Stimulated activated CD8-positive, alpha-beta memory T cell treated with anti-CD3 and anti-CD28 coated beads, Interleukin-12 subunit alpha, Interleukin-12 subunit beta, amount 100 ng/mL, for 1 hour (primary cell): ENCODE measurements at places on chromosomes 6 and 20.

- DNase-seq = no peak
Measured at GRCh38 chr6:88785478-88785877, 177.9 kb downstream of the RNGTT start.

DNA sequence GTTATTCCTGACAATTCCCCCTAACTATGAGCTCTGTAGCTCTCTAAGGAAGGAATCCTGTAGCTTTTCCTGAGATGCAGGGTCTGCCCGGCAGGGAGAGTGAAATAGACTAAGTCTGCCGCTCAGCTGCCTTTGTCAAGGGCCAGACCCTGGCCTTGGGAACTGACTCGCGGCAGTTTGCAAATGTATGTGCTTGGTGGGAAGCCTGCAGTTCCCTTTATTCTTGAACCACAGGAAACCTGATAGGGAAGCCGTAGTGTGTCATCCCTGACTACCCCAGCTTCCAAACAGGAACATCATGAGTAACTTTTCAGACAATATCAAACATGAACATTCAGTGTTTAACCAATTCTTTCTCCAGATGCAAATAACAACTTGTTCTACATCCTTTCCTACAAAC lies 78.7 kb upstream of the IFNGR1 start:
- no peak for DNase-seq

DNA sequence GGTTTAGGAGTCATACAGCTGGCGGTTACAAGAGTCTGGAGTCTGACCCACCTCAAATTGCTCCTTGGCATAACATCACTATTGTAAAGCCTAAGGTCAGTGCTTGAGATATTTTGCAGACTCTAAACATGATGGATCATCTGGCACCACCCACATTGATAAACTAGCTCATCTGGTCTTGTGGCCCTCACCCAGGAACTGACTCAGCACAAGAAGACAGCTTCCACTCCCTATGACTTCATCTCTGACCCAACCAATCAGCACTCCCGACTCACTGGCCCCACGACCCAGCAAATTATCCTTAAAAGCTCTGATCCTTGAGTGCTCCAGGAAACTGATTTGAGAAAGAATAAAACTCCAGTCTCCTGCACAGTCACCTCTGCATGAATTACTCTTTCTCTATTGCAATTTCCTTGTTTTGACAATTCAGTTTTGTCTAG lies 115.9 kb downstream of the CD24 start:
- no peak for DNase-seq

DNA sequence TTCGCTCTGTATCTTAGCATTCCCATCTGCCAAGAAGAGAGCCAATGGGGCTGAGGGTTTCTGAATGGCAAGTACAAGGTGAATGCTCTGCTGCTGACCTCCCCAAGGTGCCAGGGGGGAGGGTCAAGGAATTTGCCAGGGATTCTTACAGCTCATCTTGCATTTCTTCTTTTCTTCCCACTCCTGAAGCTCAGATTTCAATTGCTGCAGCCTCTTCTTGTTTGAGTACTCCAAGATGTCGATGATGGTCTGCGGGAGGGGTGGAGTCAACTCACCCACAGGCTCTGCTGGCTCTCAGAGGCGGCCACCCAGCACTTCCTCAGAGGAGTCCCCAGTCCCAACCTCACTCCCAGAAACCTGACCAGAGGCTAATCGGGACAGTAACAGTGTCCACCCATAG lies 12.4 kb downstream of the C20orf96 start:
- DNase-seq = no peak

- no peak for DNase-seq
Measured at GRCh38 chr6:13718123-13718458, 6.5 kb upstream of the RANBP9 start.

DNA sequence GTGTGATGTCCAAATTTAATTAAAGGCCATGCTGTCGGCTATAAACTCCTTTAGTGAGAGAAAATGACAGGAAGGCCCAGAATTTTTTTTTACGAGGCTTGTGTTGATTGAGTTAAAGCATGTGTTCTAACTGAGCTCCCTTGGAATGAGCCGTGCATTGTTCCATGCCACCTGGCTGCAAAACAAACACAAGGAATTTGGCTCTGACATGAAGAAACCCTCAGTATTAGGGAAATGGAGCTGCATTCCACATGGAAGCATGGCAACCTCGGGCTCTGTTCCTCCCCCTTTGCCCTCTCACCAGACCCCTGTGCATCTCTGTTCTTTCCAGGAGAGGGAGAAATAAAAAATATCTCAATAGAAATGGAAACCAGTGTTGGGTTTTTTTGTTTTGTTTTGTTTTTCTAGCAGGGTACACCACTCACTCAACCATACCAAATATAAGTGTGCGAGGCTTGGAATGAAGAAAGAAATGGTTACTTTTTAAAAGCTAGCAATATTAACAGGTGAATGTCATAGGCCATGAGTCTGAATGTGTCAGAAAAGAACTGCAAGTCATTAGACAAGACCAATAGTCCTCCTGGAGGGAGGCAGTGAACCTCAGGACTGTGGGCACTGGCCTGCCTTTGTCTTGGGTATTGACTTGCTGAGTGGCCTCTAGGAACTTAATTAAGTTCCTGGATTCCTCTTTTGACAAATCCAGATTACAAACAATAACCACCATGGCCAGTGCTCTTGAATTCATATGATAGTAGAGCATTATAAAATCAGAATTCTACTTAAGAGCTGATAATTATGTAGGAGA lies 935.1 kb downstream of the KIF16B start:
- no peak for DNase-seq

DNA sequence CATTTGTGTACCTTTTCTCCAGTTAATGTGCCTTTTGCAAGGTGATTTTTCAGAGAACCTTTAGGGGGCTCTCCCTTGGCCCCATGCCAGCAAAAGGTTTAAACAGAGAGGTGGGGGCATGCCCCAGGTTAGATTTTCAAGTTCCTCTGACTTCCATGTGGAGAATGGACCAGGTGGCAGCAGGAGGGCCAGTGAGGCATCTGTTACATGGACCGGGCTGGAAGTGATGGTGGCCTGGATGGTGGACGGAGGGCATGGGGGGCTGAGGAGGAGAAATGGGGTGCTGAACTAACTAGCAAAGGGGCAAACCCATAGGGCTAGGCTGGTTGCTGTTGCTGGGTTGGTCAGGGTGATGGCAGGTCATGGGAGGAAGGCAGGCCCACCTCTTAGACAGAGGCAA lies 20.7 kb upstream of the BPI start:
- DNase-seq = no peak

DNA sequence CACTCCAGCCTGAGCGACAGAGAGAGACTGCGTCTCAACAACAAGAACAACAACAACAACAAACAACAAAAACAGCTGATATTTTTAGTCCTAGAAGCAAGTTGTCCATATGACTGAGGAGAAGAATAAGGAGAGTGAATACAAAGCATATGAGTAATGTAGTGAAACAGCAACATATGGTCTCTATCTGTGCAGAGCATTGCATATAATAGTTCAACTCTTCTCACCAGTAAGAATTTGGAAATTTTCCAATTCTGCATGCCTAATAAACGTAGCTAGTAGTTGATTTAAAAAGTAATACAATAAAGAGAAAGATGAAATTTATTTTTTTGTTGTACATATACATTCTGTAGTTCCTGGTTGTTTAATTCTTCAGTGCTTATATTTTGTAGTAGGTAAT lies 129.7 kb upstream of the FAM83B start:
- no peak for DNase-seq
